Ovary (tissue), 10 donors: ENCODE measurements at places on chromosomes 6 and 20. TPM values are rescaled to one million over a fixed set of nuclear protein-coding genes. Genes with fewer than 3 reads are reported as not detected.

The HTR1E gene
- total RNA-seq, result 4.2 TPM

DNA sequence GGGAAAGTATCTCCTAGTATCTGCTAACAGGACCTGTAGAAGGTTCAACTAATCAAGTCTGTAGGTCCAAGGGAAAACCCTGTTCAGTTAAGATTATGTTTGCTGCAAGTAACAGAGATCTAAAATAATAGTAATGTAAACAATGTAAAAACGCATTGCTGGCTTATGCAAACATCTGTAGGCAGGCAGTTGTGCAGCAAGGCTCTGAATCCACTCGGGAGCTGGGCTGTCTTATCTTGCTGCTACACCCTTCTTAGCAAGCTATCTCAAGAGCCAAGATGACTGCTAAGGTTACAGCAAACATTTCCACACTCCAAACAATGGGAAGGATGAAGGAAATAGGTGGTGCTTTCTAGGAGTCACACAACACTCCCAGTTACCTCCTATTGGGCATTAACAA lies 397.3 kb upstream of the NRSN1 start:
- DNase-seq, result no peak
- no peaks in the 10 kb centered on the region for H3K27me3 ChIP-seq
- H3K4me1 ChIP-seq, result no peaks in the 10 kb centered on the region
- H3K27ac ChIP-seq, result no peak overlapping the region
- no peaks in the 10 kb centered on the region for H3K36me3 ChIP-seq

DNA sequence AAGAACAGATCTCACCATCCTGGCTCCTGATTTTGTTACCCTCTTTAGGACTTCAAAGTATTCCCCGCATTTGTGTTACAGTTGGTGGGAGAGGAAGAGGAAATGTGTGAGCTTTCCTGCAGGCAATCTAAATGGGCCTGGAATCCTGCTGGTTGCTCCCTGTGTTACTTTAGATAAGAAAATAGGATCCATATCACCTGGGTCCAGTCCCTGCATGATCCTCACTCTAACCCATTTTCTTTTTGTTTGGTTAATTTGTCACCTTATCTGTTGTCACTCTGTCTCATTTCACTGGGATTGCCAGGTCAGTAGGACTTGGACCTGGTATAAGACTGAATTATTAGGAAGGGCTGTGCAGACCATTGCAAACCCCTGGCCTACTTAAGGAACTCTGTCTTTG lies 175.9 kb upstream of the GJE1 start:
- no peak for DNase-seq
- H3K27me3 ChIP-seq, result no peaks in the 10 kb centered on the region
- no peak overlapping the region for H3K4me3 ChIP-seq
- no peaks in the 10 kb centered on the region for H3K36me3 ChIP-seq
- H3K27ac ChIP-seq, result no peak overlapping the region

DNA sequence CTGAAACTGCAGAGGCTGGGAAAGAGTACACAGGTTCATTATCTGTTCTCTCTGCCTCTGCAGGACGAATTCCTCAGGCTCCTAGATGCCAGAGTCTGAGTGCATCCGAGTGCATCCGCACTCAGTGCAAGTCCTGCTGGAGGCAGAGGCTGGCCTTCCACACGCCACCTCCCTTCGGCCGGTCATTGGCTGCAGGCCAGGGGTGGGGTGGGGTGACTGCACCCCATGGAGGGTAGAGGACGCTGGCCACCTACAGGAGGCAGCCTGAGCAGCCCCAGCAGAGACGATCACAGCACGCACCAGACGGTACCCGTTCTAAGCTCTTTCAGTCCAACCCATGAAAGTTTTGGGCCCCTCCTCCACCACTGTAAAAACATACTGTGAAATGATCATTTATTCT lies 11.7 kb downstream of the SFT2D1 start:
- no peaks in the 10 kb centered on the region for H3K36me3 ChIP-seq
- DNase-seq, result peak; percentile 54
- no peaks in the 10 kb centered on the region for H3K27me3 ChIP-seq
- H3K4me3 ChIP-seq, result no peak overlapping the region
- no peak overlapping the region for H3K27ac ChIP-seq

DNA sequence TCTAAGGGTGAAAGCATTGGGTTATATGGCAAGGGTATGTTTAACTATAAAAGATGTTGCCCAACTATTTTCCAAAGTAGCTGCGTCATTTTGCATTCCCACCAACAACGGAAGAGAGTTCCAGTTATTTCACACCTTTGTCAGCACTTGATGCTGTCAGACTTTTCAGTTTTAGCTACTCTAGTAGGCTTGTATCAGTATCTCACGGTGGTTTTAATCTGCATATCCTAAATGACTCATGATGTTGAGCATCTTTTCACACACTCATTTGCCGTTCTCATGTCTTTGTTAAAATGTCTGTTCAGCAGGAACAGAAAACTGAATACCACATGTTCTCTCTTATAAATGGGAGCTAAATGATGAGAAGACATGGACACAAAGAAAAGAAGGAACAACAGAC lies 122.3 kb downstream of the RNASET2 start:
- DNase-seq, result no peak
- no peak overlapping the region for H3K4me3 ChIP-seq
- no peaks in the 10 kb centered on the region for H3K27me3 ChIP-seq
- H3K27ac ChIP-seq, result no peak overlapping the region
- H3K4me1 ChIP-seq, result no peaks in the 10 kb centered on the region
- no peaks in the 10 kb centered on the region for H3K36me3 ChIP-seq

DNA sequence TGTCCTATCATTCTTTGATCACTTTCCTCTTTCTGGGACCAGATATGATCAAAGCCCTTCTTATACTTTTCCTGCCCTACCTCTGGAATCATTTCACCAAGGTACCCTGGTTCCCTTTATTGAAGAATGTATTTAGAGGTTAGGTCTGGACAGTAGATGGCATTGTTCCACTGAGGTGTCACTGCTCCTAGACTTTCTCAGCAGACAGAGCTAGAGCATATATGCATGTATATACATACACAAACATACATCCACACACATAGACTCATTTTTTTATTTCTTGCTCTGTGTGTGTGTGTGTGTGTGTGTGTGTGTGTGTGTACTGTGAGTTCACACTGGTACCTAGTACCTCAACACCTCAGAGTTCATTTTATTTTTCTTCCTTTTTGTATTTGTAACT lies 40.9 kb downstream of the PTPRA start:
- no peaks in the 10 kb centered on the region for H3K36me3 ChIP-seq
- H3K27ac ChIP-seq, result no peak overlapping the region
- DNase-seq, result no peak
- H3K4me1 ChIP-seq, result no peaks in the 10 kb centered on the region
- H3K4me3 ChIP-seq, result no peak overlapping the region
- H3K27me3 ChIP-seq, result no peaks in the 10 kb centered on the region

DNA sequence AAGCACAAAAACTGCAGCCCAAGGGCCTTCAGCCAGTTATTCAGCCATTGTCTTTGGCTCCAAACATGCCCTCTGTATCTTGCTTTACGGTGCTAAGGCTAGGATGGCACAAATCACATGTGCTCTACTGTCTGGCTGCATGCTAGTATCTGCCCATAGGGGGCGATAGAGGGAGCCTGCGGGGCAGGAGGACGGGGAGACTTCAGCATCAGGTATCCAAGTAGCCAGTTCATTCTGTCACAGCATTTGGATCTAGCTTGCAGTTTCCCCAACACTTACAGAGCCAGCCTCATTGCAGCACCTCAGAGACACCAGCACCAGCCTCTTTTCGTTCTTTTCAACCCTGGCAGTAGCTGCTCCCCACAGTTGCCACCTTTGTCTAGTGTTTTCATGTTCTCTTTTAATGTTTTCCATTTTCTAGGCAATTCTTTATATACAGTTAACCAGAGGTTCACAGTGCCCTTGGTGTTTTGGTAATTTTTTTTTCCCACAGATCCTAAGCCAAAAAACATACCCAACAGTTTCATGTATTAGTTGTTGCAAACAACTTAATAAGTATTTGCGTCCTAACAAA lies 705.9 kb downstream of the PTPRT start:
- no peak overlapping the region for H3K4me3 ChIP-seq
- no peak for DNase-seq
- H3K4me1 ChIP-seq, result no peaks in the 10 kb centered on the region

The SLC17A1 gene
- not detected for total RNA-seq

GRCh38 chr6:108068182-108068581 lies 6.4 kb downstream of the OSTM1 start:
- H3K4me3 ChIP-seq, result no peak overlapping the region
- no peaks in the 10 kb centered on the region for H3K27me3 ChIP-seq
- no peak for DNase-seq
- H3K36me3 ChIP-seq, result no peaks in the 10 kb centered on the region
- H3K27ac ChIP-seq, result no peak overlapping the region
- no peaks in the 10 kb centered on the region for H3K4me1 ChIP-seq

DNA sequence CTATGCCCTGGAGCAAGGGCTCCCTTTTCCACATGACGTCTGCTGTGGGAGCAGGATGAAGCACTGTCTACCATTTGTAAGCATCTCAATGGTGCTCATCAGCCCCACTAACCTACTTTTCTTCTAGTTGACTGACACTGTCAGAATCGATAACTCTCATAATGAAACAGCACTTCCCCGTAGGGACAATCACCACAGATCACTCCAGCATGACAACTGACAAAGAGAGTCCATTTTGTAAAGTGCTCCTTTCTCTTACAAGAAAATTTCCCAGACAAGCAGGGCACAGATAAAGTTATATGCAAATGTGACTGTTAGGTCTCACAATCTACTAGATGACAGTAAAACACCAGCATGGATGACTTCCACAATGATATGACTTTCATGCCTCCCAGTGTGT lies 46.4 kb downstream of the HEBP2 start:
- H3K27ac ChIP-seq, result no peak overlapping the region
- H3K4me3 ChIP-seq, result no peak overlapping the region
- H3K36me3 ChIP-seq, result no peaks in the 10 kb centered on the region
- H3K4me1 ChIP-seq, result no peaks in the 10 kb centered on the region
- H3K27me3 ChIP-seq, result no peaks in the 10 kb centered on the region

DNA sequence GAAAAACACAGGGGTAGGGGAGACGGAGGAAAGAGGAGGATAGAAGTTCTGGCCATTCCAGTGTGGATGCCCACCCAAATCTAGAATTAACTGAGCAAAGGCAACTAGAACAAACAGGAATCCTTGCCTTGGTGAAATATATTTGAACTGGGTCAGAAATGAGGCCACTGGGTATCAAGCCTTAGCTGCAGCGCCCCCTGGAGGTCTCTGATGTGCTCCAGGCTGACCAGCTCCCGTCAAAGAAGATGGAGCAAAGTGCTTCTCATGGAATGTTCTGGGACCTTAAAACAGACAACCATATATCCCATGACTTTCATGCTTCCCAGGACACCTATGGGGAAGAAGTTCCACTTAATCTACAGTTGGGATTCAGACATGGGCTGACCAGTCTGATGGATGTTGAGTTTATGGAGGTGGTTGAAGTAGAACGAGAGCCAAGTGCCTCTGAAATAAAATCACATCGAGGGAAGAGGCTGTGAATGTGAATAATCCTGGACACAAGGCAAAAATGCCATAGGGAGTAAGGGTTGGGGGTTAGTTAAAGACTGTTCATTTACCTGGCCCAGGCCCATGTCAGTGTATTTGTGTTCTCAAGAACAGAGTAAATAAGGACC lies 50.4 kb downstream of the HLA-DPB1 start:
- H3K27ac ChIP-seq, result no peak overlapping the region
- H3K36me3 ChIP-seq, result no peaks in the 10 kb centered on the region
- DNase-seq, result peak; percentile 62

DNA sequence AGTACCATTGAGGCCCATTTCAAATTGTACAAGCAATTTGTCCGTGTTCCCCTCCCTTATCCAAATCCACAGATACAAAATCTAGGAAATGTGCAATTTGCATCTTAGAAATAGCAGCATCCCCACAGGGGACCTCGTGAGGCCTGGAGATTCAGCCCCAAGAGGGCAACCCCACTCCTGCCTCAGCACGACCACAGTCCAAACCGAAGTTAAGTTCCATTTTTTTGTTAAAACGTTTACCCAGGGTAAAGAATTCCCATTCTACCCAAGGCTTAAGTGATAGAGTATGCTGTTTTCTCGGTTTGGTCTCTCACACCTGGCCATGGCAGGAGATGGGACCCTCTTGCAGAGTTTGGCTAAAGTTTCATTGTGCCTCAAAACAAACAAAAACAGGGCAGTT lies 41.2 kb downstream of the PLCG1 start:
- H3K36me3 ChIP-seq, result no peaks in the 10 kb centered on the region
- H3K27ac ChIP-seq, result no peak overlapping the region

DNA sequence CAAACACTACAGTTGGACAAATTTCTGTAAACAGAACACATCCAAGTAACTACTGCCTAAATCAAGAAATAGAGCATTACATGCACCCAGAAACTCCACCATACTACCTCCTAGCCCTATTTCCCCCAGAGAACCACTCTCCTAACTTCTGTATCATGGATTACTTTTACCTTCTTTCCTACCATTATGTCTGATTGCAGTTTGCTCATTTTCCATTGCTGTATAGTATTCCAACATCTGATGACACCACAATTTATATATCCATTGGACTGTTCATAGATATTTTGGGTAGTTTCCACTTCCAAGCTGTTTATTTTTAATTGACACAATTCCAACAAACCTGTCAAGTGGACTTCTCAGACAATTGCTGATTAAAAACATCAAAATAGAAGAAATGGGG lies 271.1 kb downstream of the CDC5L start:
- H3K36me3 ChIP-seq, result no peaks in the 10 kb centered on the region
- no peaks in the 10 kb centered on the region for H3K27me3 ChIP-seq
- no peaks in the 10 kb centered on the region for H3K4me1 ChIP-seq
- no peak overlapping the region for H3K27ac ChIP-seq
- no peak overlapping the region for H3K4me3 ChIP-seq
- DNase-seq, result no peak

- no peak for DNase-seq
- no peak overlapping the region for H3K4me3 ChIP-seq
- H3K27me3 ChIP-seq, result no peaks in the 10 kb centered on the region
These were observed 107.7 kb upstream of the JAG1 start for GRCh38 chr20:10781526-10781925.

The MYMX gene
- total RNA-seq, result 0.50 TPM

The TBXT gene
- total RNA-seq, result not detected

DNA sequence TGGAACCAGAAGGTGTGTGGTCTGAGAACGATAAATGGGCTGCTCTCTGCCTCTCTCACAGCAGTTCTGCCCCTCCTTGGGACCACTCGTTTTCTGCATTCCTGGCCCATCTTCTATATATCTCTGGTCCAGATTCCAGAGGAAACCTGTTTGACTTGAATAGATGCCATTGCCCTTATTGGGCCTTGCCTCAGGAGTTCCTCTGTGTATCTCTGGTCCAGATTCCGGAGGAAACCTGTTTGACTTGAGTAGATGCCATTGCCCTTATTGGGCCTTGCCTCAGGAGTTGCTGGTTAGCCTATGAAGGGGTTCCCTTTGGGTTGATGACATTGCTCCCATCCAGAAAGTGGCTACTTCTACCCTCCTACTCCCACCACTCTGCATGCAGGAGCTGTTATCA lies 189.4 kb downstream of the SLC16A10 start:
- no peak overlapping the region for H3K4me3 ChIP-seq
- H3K36me3 ChIP-seq, result no peaks in the 10 kb centered on the region
- H3K27ac ChIP-seq, result no peak overlapping the region
- DNase-seq, result no peak
- H3K27me3 ChIP-seq, result no peaks in the 10 kb centered on the region

The GLP1R gene
- total RNA-seq, result not detected

- no peaks in the 10 kb centered on the region for H3K4me1 ChIP-seq
- H3K27ac ChIP-seq, result no peak overlapping the region
- no peak overlapping the region for H3K4me3 ChIP-seq
- no peaks in the 10 kb centered on the region for H3K36me3 ChIP-seq
- H3K27me3 ChIP-seq, result no peaks in the 10 kb centered on the region
- DNase-seq, result no peak
These were observed 201.2 kb upstream of the SMLR1 start for GRCh38 chr6:130625825-130626527.

The CRISP3 gene
- 10.2 TPM for total RNA-seq

The TMEM30A gene
- 48.9 TPM for total RNA-seq
